ENCODE measurements at places on chromosomes 12 and 14.

- no peak for DNase-seq
These were observed 70.5 kb downstream of the NUAK1 start for GRCh38 chr12:106068296-106068695.

GRCh38 chr12:106682594-106683234 is 91.8 kb upstream of the RIC8B start:
- no peak for DNase-seq

- no peak for DNase-seq
These were observed 674.1 kb upstream of the ATXN7L3B start for GRCh38 chr12:73863546-73863945.

DNA sequence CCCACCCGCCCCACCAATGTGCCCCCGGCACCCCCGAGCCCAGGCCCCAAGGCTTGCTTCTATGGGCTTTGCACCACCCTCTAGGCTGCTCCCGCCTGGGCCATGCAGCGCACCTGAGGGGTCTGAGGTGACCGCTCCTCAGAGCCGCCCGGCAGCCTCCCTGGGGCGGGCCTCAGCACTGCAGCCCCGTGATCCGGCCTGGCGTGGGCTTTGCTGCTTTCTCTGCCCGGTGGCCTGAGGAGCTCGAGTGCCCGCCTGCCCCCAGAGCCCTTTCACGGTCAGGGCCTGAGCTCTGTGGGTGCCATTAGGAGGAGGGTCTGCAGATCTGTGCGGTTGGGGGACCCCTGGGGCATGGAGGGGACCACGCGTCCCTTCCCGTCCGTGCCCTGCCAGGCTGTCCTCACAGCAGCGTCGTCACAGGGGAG is 6.2 kb downstream of the MTA1 start:
- DNase-seq, result no peak

Data from NCI-H446 treated with DMSO at 0.1 percent for 48 hours (cell line).